Fibroblast of skin of abdomen (primary cell): ENCODE measurements at places on chromosomes 13 and 19.

DNA sequence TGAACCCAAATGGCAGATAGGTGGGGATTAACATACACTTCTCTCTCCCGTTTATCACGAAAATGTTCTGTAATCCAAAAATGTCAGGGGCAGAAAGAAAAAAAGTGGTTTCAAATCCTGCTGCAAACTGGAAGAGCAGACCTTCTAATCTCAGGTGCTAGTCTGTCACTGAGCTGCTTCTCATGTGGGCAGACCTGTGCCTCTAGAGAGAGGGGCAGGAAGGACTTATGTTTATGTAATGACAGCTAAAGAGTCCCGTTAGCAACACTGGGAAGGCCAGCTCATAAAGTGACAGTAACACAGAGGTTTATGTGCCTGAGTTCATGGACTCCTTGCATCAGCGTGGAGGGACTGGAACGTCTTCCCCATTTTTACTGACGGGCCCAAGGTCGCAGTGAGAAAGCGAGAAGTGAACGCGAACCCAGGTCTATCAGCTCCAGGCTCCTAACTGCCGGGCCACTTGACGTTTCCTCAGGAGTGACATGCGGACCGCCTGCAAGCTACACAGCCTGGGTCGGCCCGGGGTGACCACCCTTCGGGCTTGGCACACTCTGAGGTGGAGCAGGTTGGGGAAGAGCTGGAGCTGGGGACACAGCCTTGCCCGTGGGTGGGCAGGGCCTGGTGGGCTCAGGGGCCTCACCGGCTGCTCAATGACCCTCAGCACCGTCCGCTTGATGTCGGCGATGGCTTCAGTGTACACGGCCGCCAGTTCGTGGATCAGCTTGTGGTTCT lies 9.6 kb upstream of the RSPH6A start:
- no peak for DNase-seq

DNA sequence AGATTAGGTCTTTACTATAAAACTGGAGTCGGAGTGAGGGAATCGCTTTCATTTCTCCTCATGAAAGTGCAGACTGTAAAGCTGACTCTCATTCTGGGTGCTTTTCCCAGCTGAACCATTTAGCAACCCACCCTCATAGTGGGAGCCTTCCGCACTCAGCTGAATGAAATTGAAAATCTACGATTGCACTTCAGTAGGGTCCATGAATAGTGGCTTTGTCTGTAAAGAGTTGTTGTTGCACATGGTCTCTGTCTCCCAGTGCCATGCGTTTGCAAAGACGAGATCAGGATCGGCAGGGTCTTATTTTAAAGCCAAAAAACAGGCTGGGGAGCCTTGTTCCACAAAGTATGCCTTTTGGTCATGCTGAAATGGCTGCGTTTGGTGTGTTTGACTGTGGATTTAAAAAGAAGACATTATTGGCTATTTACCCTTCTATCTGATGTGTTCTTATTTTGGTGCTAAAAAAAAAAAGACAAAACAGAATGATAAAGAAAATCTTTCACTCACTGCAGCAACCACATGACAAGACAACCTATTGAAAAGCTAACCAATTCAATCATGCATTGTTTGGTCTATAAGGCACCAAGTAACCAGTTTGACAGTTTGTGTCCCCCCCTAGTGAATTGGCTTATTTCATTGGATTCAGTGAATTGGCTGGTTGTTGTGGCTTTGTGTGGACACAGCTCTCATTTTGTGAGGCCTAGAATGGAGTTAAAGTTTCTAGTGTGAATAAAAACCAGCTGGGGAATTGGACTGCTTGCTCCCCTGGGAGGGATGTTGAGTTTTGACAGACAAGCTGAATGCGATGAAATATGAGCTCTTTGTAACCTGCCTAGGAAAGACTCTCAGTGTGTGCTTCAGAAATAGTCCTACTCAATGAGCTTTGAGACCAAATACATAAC lies 65.6 kb downstream of the ARHGAP35 start:
- DNase-seq, result no peak

- no peak for DNase-seq
Measured at GRCh38 chr19:11306337-11306736, 10.4 kb downstream of the TSPAN16 start.

GRCh38 chr19:30214651-30215051 lies 157.5 kb upstream of the ZNF536 start:
- DNase-seq, result peak; percentile 16

DNA sequence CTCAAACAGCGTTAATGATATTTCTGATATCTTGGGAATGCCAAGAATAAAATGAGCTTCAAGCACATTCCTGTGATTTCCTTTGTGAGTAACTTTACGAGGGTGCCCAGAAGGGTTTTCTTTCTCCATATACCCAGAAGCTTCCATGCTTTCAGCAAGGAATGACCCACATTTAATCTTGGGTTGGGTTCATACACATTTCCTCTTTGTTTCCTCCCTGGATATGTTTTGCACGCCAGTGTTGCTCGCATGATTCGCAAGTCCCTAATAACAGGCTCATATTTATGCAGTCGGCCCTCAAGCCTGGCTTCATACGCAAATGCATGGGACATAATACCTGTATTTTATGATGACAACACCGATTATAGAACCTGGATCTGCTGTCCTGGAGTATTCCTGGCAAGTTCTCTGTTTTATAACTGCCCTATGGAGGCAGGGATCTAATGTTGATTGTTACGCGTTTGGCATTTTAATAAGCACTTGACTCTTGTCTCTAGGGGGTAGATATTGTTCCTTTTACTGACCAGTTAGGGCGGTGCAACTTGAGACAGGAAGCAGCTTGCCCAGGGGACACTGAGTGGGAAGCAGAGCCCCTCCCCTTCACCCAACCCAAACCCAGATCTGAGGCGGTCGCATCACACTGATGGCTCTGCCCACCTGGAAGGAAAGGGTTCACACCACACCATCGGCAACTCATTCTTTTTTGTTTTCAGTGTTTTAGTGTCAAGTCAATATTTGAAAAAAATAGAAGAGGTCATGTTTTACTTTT lies 220.4 kb upstream of the SOX1 start:
- no peak for DNase-seq

GRCh38 chr13:110957181-110957884 lies 42.5 kb upstream of the ANKRD10 start:
- DNase-seq, result no peak

- DNase-seq, result no peak
Measured at GRCh38 chr13:87769445-87769844, 98.3 kb downstream of the SLITRK5 start.

- no peak for DNase-seq
Measured at GRCh38 chr19:5339198-5339949, 1.2 kb downstream of the PTPRS start.

- no peak for DNase-seq
Measured at GRCh38 chr19:17534767-17535166, 20.7 kb upstream of the COLGALT1 start.
